ENCODE measurements at places on chromosomes 13 and 19. TPM values are rescaled to one million over a fixed set of nuclear protein-coding genes. Genes with fewer than 3 reads are reported as not detected.
A peak's percentile ranks its signal among the peaks of the same experiment; 100 is the strongest.

DNA sequence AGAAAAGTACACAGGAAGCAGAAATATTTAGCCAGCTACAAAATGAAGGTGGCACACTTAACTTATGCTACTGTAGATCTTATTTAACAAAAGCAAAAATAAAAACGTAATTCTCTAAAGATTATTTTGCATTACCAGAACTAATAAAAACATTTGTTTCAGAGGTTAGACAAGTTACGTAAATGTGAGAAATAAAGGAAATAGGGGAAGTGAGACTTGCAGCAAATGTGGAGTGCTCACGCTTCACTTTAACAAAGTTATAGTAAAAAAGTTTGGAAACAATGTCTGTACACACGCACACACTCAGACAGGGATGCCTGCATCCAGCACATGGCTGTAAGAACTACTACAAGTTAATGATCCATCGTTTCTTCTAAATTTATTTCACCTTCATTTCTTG lies 83.7 kb downstream of the NALCN start:
- no peak for DNase-seq

- no peak for DNase-seq
Observed at GRCh38 chr13:63323441-63323840, 1907.8 kb upstream of the PCDH20 start.

- peak; percentile 55 for DNase-seq
Observed at GRCh38 chr13:38308736-38309135, 40.9 kb upstream of the UFM1 start.

GRCh38 chr13:31943591-31943990 lies 88.0 kb upstream of the FRY start:
- DNase-seq: no peak

GRCh38 chr19:12159773-12160414 lies 3.0 kb upstream of the ZNF136 start:
- DNase-seq: no peak

GRCh38 chr19:1217366-1217765 lies 11.8 kb downstream of the STK11 start:
- DNase-seq: no peak

GRCh38 chr13:110638814-110639806 lies 23.8 kb downstream of the NAXD start:
- DNase-seq: no peak

DNA sequence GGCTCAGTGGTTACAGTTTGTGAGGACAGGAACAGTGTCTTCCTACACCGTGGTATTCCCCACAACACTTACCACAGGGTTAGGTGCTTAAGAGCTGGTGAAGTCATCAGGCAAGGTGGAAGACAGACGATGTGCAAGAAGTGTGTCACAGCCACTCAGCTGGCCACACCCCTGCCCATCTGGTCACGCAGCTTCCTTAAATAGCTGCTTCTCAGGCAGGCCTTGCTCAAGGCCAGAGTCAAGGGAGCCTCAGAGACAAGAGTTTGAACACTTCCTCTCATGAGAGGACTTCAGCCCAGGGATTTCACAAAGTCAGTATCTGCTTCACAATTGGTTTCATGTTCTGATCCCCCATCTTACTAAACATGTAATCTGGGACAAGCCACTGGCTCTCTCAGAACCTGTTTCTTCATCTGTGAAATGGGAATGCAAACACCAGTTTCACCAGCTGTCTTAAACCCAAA lies 80.3 kb upstream of the FRY start:
- DNase-seq: peak; percentile 37

DNA sequence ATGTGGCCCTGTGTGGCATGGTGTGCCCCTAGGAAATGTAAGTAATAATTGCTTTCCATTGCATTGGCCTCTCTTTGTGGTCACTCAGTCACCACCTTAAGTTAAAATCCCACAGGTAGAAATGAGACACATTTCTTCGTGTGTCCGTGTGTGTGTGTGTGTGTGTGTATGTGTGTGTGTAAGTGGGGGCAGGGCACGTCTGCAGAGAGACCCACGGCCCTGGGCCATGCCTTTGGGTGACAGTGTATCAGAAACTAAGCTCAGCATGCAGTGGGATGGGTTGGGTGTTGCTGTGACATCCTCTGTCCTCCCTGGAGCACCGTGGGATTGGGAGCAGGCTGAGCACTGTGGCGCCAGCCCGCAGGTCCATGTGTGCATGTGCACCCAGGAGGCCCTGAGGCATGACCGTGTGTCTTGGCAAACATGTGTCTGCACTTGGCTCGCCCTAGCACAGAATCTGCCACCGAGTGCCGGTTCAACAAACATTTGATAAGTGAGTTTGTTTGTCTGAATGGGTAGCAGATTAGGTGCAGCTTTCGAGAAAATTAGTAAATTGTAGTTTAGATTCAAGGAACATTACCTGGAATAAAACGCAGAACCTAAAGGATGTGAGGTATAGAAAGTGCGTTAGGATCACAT lies 91.8 kb downstream of the WTIP start:
- no peak for DNase-seq

DNA sequence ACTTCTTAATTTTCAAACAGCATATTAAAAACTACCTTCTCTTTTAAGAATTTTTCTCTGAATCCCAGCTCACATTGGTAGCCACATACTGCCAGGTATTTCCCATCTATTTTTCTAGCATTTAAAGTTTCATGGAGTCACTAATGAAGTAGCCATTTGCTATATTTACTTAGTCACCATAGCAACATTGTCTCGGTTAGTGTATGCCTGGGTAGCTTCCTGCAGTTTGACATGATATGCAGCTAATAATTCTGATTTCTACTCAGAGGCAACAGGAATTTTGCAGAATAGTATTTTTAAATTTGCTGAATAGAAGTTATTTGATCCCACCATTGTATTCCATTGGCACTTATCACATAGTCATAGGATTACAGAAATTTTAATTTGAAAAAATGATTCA lies 30.9 kb upstream of the KCTD4 start:
- DNase-seq: peak; percentile 26

GRCh38 chr13:31049083-31049482 lies 112.6 kb downstream of the HSPH1 start:
- DNase-seq: no peak

GRCh38 chr13:50080911-50081678 lies 65.9 kb downstream of the KCNRG start:
- peak; percentile 55 for DNase-seq

- DNase-seq: no peak
Observed at GRCh38 chr13:40600149-40600751, 66.2 kb downstream of the FOXO1 start.

DNA sequence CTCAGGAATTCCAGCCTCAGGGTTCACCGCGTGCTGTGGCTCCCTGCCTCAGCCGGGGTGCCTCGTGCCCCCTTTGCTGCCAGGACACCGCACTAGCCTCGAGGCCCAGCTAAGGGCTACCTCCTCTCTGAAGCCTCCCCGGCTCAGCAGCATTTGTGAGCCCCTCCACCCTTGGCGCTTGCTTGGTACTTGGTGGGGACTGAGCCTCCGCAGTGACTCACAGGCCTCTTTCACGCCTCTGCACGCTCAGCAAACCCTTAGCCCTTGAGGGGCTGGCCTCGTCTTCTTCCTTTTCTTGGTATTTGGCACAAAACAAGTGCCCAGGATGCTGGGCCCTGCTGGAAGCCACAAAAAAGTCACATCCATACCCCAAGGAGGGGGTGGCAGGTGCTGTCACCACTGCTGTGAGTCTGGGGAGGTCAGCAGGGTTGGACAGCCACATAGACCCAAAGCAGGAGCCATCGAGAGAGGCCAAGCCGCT lies 85.4 kb upstream of the TM9SF2 start:
- no peak for DNase-seq

DNA sequence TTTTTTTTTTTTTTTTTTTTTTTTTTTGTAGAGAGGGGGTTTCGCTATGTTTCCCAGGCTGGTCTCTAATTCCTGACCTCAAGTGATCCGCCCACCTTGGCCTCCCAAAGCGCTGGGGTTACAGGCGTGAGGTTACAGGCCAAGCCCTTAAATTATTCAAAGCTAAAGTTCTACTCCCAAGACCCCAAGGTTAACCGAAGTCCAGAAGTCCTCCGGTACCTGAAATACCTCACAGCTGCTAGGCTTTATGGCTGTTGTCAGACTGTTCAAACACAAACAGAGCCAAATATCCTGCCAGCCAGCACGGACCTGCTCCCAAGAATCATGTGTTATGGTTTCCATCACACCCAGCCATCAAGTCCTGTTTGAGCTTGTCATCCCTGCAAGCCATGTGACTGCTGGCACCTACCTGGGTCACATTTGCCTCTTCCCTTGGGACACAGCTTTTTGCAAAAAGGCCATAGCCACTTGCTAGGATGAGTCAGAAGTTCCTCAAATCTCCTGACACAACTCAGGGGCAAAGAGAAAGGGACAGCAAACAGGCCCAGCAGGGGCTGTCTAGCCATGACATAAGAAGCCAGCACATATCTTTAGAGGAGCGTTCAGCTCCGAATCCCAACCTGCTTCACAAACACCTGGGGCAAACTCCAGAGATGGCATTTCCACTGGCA lies 129.9 kb downstream of the FOXO1 start:
- peak; percentile 21 for DNase-seq

DNA sequence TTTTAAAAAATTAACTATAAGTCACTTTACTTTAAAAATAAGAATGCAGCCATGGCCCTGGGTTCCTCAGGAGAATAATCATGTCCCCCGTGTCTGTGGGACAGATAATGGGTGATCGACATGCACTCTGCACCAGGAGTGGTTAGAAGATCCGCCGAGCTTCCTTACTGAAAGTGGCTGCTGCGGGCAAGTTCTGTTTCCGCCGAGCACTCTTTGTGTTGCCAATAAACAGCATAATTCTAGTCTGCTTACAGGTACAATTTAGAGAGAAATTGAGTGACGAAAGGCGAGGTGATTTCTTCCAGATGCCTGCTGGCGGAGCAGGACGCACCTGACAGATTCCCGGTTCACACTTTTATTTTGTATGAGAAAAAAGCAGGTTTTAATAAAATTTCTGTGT lies 139.0 kb downstream of the SOX1 start:
- DNase-seq: no peak

GRCh38 chr13:29484236-29484635 lies 111.3 kb downstream of the SLC7A1 start:
- DNase-seq: no peak

DNA sequence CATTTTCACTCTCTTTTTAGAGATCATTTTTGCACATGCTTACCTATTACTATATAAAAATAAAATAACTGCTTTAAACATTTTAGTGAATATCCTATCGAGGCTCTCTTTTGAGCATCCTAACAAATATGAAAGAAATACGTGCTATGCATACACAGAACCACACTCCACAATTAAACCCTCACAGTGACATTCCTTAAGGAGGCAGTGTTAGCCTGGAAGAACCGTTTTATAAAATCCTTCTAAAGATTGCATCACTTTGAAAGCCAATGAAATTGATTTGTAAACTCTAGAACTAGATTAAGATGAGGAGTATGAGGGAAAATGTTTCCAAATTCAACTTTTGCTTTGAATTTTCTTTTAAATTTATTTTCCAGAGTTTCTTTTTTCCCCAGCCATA lies 11.1 kb upstream of the ENOX1 start:
- DNase-seq: no peak

GRCh38 chr13:104683789-104684188 lies 1617.6 kb upstream of the SLC10A2 start:
- DNase-seq: no peak

- DNase-seq: no peak
Observed at GRCh38 chr13:96109125-96109524, 19.2 kb downstream of the HS6ST3 start.

- peak; percentile 41 for DNase-seq
Observed at GRCh38 chr19:4140237-4140711, 13.2 kb upstream of the CREB3L3 start.

Gene SYT5
- 1.9 TPM for total RNA-seq

Gene CGB1
- total RNA-seq: not detected

Gene ZNF443
- 9.1 TPM for total RNA-seq

Gene ZSCAN18
- total RNA-seq: 46.2 TPM

Gene ANGPTL8
- not detected for total RNA-seq

Gene KIR2DL1
- total RNA-seq: not detected

Gene ERF
- total RNA-seq: 33.2 TPM

Gene P2RY11
- total RNA-seq: 18.5 TPM

Gene CAPS
- total RNA-seq: 30.8 TPM
